ENCODE measurements at places on chromosomes 11 and 22. TPM values are rescaled to one million over a fixed set of nuclear protein-coding genes. Genes with fewer than 3 reads are reported as not detected.

GRCh38 chr11:65862191-65862735 lies 2.0 kb downstream of the MUS81 start:
- no peak for DNase-seq

- no peak for DNase-seq
These were observed 965 bp downstream of the TCN2 start for GRCh38 chr22:30607939-30608338.

Gene KCNJ5
- total RNA-seq = 0.95 TPM

- no peak for DNase-seq
These were observed 48.5 kb upstream of the DDI1 start for GRCh38 chr11:103987629-103988594.

Gene TMPRSS13
- 0.17 TPM for total RNA-seq

GRCh38 chr11:789943-790342 lies at the start of gene CEND1:
Gene CEND1 (minus strand): TSS chr11:790090. CDS start chr11:788576, 1,514 bp downstream.
- DNase-seq = no peak

Gene APOA5
- not detected for total RNA-seq

Gene NLRP14
- total RNA-seq = 0.07 TPM

DNA sequence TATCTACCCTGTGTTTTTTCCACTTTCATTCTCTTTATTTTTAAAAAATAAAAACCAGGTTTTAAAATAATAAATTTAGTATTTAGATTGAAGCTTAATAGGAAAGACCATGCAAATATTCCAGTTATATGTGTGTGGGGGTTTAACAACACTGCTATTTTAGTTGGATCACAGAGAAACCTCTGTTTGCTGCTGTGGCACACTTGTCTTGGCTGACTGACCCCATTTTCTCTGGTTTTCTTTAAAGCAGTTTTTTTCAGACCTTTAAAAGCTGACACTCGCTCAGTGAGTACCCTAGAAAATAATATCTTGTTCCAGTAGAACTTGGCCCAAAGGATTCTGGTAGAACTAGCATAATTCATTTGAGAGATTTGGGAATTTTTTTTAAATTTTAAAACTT lies 31.6 kb downstream of the ACER3 start:
- no peak for DNase-seq

DNA sequence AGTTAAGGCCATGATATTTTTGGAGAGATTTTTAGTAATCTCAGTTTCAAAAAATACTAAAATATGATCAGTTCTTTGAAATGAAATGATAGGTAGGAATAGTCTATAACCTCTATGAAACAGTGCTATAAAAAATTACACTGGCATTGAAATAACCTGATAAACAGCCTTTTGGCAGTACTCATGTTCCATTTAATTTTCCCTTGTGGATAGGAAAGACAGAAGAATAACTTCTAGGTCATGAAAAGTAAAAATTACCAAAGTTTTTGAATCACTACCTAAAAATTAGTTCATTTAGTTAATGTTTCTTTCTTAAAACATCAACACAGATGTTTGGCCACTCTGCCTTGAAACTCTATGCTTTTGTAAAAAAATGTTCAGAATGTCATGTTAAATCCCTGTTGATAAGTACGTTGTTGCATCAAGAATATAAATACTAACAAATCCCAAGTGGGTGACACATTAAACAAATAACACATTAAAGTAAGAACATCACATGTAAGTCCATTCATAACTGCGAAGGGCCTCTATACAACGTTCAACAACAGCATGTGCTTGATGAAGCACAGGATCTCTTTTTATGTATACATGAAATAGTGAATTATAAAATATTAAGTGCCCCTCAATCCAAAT lies 290.2 kb downstream of the SWAP70 start:
- no peak for DNase-seq

- no peak for DNase-seq
These were observed 463 bp downstream of the RAD9A start for GRCh38 chr11:67392183-67392715.

- DNase-seq = no peak
These were observed 24.3 kb downstream of the BCR start for GRCh38 chr22:23204541-23205157.

- no peak for DNase-seq
These were observed 565.4 kb downstream of the ETS1 start for GRCh38 chr11:128022007-128022368.

- DNase-seq = peak; percentile 44
These were observed 20.2 kb downstream of the BPIFC start for GRCh38 chr22:32444068-32444467.

Gene PRODH
- total RNA-seq = 0.63 TPM

Gene OR4D5
- not detected for total RNA-seq

- DNase-seq = no peak
These were observed 6.1 kb downstream of the FADS3 start for GRCh38 chr11:61885166-61885778.

DNA sequence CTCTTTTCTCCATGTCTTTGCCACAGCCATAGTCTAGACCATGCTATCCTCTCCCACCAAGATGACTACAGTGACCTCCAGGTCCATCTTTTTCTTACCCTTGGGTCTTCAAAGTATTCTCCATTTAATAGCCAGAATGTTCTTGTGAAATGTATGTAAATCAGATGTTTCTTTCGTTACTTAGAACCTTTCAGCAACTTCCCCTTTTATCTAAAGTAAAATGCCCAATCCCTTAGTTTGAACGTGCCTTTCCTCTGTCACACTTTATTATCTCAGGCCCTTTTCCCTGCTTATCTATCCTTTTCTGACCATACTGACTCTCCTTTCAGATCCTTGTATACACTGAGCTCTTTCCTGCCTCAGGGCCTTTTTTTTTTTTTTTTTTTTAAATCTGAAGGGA lies 17.9 kb downstream of the RBM4B start:
- no peak for DNase-seq

Gene B4GAT1
- 8.3 TPM for total RNA-seq

GRCh38 chr11:2385156-2386151 lies 8.3 kb downstream of the CD81 start:
- no peak for DNase-seq

- no peak for DNase-seq
These were observed 58.8 kb downstream of the GGTLC2 start for GRCh38 chr22:22703203-22703570.
